ENCODE measurements at places on chromosomes 7 and 10.

- DNase-seq: no peak
These were observed 330.4 kb upstream of the SEMA3A start for GRCh38 chr7:84524714-84525694.

GRCh38 chr10:71260622-71261325 lies 48.4 kb downstream of the UNC5B start:
- DNase-seq: peak; percentile 68

- no peak for DNase-seq
These were observed 365 bp downstream of the YME1L1 start for GRCh38 chr10:27153845-27154193.

DNA sequence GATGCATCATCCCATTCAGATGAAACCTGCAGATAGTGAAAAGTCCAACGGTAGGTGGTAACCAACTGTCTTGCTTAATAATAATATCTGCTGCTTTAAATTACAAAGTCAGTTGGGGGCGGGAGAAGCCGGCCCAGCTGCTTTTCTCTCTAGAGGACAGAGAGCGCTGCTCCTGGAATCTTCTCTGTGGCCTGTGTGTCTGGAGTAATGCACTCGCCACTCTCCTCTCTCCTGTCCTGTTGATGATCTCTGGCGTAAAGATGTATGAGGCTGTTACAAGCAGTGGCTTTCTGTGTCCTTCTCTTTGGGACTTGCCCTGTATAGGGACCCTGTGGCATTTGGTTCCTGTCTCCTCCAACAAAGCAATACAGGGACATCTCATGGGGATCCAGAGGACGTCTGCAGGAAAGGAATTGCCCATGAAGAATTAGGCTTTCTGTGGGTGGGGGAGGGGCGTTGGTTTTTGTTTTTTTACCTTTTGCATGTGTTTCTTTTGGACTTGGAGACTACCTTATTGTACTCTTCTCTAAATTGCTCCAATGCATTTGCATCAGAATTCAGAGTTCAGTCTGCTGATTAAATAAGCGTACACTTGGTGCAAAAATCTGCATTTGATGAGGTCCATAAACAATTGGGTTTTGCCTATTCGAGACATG lies 231.6 kb downstream of the CELF2 start:
- no peak for DNase-seq

GRCh38 chr10:84469470-84469869 lies 141.1 kb downstream of the CCSER2 start:
- no peak for DNase-seq

GRCh38 chr7:134789967-134790685 lies 10.7 kb downstream of the CALD1 start:
- peak; percentile 53 for DNase-seq

All from femur (tissue), 1 donor.